NCI-H2171 treated with DMSO at 0.1 percent for 48 hours (cell line): ENCODE measurements at places on chromosomes 11 and 22.

DNA sequence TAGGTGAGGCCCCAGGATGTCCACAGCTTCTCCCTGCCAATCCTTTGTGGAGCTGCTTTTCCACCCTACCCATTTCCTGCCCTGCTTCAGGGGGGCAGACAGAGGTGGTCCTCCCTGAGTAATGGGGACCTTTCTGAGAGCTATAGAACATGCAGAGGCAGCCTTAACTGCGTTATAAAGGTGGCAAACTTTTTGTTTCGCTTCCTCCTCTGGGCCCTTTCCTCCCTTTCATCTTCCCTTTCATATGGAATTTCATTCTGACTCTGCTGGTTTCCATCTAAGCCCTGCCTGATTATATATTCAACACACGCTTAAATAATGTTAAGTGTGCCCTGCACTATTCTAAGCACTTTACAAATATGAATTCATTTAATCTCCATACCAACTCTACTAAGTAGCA lies 169.3 kb upstream of the E2F8 start:
- no peak for DNase-seq

GRCh38 chr11:126400479-126400878 lies 45.0 kb downstream of the ST3GAL4 start:
- no peak for DNase-seq

DNA sequence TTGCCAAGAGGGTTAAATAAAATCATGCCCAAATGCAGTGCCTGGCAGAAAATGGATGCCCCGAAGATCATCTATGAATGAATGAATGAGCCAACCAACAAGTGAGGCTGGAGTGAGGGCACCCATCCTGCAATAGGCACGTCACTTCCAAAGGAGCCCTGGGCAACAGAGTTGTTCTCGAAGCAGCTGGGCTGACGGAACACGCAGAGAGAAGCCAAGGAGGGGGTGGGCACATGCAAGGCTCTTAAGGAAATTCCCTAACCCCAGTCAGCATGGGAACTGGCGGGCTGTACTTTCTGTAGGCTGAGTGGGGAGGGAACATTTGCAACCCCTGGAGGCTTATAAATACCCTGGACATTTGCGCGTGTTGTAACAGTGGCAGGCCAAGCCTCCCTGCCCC lies 11.6 kb upstream of the CHADL start:
- DNase-seq, result no peak

- DNase-seq, result no peak
These were observed 5.8 kb upstream of the JAM3 start for GRCh38 chr11:134063124-134063495.

DNA sequence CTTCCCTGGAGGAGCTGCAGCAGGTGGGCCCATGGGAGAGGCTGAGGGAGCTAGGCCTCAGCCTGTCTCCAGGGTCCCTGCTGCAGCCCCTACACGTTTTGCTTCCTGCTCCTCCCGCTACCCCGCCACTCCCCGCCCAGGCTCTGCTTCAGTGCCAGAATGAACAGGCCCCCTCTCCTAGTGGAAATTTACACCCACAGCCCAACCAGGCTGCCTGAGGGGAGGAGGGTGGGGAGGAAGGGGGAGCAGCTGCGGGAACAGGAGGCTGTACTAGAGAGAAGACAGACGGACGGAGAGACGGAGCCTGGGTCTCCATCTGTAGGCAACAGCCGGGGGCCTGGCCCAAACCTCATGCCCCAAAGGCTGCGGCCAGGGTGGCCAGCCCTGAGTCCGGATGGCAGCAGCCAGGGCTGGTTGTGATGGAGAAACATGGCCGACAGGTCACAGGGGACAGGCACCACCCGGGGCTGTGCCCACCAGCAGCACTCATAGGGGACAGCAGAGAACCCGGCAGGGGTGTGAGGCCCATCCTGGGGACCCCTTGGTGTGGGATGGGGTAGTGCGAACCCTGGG lies 20.6 kb downstream of the FLRT1 start:
- DNase-seq, result peak; percentile 88

DNA sequence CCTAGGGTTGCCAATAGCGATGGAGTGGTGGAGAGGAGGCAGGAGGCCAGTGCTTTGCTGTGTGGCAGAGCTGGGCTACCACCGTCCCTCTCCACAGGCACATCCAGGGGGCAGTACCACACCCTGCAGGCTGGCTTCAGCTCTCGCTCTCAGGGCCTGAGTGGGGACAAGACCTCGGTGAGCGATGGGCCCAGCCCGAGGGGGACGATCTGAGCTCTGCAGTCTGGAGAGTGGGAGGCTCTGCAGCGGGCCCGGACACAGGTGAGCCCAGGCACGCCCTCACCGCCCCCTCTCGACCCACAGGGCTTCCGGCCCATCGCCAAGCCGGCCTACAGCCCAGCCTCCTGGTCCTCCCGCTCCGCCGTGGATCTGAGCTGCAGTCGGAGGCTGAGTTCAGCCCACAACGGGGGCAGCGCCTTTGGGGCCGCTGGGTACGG lies 2.5 kb downstream of the PKP3 start:
- no peak for DNase-seq

DNA sequence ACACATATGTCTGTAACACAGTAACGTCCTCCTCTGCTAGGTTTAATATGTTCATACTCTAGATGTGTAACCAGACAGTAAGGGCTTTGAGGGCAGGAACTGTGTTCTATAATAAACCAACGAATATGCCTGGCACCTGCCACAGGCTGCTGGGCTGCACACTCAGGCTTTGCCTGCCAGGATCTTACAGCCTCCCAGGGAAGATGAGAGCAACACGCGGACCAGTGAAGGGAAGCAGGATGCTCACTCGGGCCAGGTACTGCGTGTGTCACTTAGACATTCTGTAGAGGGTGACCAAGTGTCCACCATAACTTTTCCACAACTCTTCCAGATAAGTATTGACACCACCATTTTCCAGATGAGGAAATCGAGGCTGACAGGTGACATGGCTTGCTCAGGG lies 21.7 kb upstream of the BAIAP2L2 start:
- DNase-seq, result no peak

DNA sequence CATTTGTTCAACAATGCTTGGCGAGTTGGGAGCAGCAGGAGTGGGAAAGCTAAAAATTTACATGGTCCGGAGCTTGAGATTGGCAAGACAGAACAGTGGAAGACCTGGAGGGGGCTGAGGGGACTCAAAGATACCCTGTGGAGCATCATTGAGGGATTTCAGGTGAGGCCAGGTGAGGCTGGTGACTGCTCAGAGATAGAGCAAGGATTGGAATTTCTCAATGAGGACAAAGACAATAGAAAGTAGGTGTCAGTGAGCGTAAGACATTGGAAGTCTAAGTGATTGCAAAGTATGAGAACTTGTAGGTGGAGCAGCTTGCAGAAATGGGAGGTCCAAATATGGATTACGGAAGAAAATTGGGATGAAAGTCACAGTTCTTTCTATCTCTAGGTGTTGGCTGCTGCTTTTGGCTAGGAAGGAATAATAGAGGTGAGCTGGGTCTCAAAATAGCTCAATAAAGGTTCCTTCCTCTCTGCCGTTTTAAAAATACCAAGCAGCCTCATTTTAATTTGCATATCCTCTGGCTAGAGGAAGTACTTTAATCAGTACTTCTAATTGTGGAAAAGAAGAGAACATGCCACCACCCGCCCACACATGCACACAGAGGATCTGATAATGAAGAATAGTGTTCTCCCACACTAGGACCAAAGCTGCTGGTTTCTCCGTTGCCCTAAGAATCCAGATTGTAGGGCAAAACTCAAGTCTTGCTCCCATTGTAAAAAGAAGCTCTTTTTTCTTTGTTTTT lies 41.8 kb upstream of the SORL1-AS1 start:
- no peak for DNase-seq

- DNase-seq, result peak; percentile 82
These were observed 425.4 kb downstream of the JRKL start for GRCh38 chr11:96815236-96815635.

- DNase-seq, result peak; percentile 31
These were observed 26.5 kb downstream of the SYT7 start for GRCh38 chr11:61554172-61554988.

DNA sequence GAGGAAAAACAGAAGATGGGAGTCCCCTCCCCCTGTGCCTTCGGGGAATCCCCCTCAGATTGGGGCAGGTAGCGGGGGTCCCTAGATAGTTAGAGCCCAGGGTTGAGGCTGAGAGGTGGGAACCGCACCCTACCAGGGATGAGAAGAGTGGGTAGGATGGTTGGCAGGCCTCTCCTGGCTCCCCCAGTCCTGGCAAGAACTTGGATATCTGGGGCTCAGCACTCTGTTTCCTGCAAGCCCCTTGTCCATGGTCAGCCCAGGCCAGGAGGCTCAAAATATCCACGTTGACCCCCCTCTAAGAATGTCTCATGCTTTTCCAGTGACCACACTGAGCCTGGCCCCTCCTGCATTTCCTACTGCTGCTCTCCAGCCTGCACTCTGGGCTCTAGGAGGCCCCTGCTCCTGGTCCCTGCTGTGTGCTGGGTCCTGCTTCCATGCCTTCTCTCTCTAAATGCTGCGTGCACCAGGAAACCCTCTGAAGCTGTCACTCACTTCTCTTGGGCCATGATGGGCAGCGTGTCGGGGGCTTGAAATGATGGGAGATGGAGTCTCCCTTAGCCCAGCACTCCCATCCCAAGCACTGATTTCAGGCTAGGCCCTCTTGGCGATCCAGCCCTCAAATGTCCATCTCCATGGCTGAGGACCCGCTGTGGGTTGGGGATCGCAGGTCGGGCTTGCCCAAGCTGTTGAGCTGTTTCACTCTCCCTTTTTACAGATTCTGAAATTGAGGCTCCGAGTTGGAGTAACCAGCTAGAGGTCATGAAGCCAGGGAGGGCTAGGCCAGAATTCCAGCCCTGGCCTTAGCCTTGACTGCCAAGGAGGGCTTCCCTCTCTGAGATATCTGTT lies 2.0 kb downstream of the MAP3K11 start:
- no peak for DNase-seq

DNA sequence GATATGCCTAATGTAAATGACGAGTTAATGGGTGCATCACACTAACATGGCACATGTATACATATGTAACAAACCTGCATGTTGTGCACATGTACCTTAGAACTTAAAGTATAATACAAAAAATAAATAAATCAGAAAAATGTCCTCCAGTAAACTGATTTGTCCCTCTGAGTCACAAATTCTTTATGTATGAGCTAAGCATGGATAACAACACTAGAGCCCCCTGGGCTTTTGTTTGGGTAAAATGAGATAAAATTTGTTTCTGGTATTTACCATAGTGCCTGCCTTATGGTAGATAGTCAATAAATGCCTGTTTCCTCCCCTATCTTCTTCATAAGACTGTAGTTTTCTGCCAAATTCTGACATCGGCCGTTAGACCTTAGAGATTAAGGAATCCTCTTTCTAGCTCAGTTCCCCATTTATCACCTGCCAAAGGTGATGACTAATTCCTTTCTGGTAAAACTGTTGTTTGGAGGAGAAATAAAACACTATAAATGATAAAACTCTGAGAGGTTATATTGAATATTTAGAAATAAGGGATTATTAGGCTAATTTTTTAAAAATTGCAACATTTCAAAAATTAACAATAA lies 43.6 kb upstream of the LUZP2 start:
- no peak for DNase-seq

DNA sequence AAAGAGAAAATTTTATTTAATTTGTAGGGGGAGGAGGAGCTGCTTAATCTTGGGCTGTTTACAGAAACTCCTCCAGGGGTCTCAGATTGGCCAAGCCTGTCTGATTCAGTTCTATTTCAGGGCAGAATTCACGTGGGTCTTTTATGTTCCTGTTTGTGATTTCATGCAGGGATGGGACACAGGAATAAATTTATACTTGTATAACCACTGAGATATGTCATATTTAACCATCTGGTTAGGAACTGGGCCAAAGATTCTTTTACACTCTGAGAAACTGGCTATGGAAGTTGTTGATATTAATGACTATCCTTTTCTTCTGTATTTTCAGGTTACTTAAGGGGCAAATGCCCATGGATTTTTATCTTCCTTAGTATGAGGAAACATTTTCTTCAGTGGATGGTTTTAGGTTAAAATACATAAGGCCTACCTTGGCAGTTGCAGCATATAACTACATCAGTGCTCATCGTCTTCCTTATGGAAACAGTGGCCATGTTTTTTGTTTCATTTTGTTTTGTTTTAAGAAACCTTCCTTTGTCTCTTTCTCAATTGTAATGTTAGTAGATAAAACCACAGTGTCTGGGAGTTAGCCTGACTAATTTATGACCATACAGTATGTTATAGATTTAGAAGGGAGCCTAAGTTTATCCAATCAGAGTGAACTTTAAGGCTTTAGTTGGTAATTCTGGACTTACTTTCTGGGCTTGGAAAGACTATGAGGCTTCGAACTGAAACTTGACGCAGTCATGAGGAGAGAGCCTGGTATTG lies 132.4 kb upstream of the ANO3 start:
- no peak for DNase-seq

DNA sequence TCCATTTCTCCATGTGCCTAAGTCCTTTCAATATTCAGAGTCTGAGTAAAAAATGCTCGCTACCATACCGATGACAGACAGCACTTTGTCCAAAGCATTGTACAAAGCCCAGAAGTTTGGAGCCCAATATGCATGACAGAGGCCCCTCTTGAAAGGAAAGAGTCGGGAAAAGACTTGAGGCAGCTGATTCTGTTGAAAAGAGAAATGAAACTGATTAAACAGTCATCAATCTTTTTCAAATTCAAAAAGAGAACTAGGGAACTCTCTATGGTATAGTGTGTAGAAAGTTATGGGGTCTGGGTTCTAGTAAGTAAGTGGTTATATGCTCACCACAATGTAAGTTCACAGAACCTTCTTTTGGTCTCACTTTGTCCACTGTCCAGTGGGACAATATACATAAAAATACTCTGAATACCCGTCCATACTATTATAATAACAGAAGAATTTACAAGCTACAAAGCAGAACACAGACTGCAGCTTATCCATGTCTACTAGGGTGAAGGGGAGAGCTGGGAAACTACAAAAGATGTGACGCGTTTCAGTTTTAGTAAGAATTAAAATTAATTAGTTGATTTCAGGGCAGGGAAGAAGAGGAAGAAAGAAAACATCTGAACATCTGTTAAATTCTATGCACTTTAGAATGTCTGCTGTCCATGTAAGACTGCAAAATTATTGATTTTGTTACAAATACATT lies 26.7 kb downstream of the ALG8 start:
- DNase-seq, result no peak

GRCh38 chr11:26839911-26840698 lies 118.2 kb upstream of the SLC5A12 start:
- DNase-seq, result no peak

GRCh38 chr11:28505232-28505631 lies 397.0 kb downstream of the METTL15 start:
- DNase-seq, result no peak

GRCh38 chr11:77819921-77820564 lies 479 bp downstream of the RSF1 start:
- peak; percentile 82 for DNase-seq

DNA sequence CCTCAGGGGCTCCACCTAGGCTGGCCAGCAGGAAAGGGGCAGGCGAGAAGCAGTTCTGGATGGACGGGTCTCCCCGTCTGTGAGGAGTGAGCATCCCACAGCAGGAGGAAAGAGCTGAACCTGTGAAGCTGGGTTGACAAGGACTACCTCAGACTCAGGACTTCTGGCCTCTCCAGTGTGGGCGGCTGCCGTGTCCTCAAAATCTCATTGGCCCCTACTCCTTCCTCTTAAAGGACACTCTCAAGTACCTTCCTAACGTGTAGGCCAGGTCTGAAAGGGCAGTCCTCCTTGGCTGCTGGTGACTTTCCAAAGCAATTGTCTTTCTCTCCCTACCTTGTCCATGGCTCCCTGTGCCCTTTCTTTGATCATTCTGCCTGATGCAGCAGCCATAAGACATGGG lies 107.0 kb upstream of the AKIP1 start:
- DNase-seq, result no peak
